Aorta (tissue), 5 donors: ENCODE measurements at places on chromosomes 13 and 19. TPM values are rescaled to one million over a fixed set of nuclear protein-coding genes. Genes with fewer than 3 reads are reported as not detected.

TMC4 gene
- total RNA-seq: 7.4 TPM

ZNF154 gene
- total RNA-seq: 2.3 TPM

DNA sequence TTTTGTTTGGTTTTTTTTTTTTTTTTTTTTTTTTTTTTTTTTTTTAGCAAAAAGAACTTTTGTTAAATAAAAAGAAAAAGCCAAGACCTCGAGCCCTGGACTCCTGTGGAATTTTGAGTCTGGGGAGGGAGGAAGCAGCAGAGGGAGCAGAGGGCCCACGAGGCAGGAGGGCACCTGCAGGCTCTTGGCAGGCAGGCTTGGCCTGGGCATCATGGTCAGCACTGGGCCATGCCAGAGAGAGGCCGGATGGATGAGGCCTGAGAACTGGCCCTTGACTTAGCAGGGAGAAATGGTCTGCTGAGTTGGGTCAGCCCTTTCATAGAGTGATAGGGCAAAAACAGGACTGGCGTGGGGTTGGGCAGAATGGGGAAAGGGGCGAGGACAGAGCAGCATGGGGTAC lies 100.4 kb downstream of the GPR12 start:
- DNase-seq: no peak

DNA sequence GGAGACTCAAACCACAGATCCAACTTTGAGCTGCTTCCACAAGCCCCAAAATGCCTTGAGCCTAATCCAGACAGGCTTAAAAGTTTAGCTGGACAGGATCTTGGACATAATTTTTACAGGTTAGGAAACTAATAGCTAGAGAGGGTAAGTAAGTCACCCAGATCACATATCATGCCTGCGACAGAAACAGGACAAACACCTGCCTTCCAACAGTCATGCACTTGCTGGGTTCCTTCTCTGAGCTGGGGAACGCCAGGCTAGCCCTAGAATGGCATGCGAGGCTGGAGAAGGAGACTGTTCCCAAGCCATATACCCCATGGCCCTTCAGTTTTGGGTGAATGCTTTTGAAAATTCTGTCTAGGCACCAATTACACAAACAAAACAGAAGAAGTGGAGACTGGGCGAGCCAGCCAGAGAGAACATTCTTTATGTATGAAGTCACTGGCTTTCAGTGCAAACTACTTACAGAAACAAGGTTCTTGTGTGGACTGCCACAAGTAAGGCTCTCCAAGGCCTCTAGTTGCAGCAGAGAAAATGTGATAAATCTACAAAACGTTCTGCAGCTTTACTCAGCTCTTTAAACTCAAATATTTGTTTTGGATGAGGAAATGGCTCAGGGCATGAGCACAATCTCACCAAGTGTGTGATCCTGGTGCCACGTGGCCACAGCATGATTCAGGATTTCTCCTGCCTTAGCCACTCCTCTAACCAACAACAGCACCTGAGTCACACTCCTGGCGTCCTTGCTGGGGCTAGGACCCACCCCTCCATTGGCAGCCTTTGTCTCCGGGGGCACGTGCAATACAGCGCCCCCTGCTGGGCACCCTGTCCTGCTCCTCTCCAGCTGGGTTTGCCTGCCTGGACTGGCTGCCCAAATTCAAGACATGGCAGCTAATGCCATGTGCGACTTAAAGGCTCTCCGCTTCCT lies 73.4 kb upstream of the UBL3 start:
- peak; percentile 94 for DNase-seq

GRCh38 chr19:35904311-35905068 lies 2.2 kb downstream of the HCST start:
- DNase-seq: no peak

- no peak for DNase-seq
Observed at GRCh38 chr13:51329606-51330005, 9.9 kb upstream of the SERPINE3 start.
